GM23338 (cell line): ENCODE measurements at places on chromosomes 5 and 9. TPM values are rescaled to one million over a fixed set of nuclear protein-coding genes. Genes with fewer than 3 reads are reported as not detected.

RETREG1 gene
- total RNA-seq = 2.2 and 2.3 TPM in 2 replicates

TEK gene
- 7.9 and 9.4 TPM in 2 replicates for total RNA-seq

SVEP1 gene
- total RNA-seq = 0.50 and 0.63 TPM in 2 replicates

FOXE1 gene
- total RNA-seq = 0.35 and 0.45 TPM in 2 replicates

CYSRT1 gene
- total RNA-seq = 1.4 and 2.0 TPM in 2 replicates

FYB1 gene
- not detected in 2 replicates for total RNA-seq

C7 gene
- total RNA-seq = 0.07 TPM in 1 of 2 replicates, not detected in the other

CCT5 gene
- 604 and 661 TPM in 2 replicates for total RNA-seq

NIM1K gene
- total RNA-seq = not detected in 2 replicates

IL13 gene
- not detected in 2 replicates for total RNA-seq

STOML2 gene
- 210 and 221 TPM in 2 replicates for total RNA-seq

KCNV2 gene
- not detected in 2 replicates for total RNA-seq

DNA sequence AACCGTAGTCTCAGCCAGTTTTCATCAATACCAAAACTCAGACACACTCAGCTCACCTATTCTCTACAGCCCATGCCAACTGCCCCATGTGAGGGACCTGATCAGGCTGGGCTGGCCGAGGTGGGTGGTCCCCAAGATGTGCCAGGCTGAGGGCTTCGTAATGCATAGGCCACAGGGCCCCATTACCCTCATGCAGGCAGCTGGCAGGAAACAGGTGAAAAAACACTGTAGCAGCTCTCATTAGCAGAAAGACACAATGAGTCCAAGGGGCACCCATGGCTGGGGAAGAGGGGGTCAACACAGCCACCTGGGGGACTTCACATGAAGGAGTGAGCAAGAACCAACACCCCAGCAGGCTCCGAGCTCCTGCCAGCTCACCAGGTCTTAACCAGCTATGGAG, 8.2 kb downstream of the IPPK start:
- DNase-seq = no peak

- no peak for DNase-seq
Observed at GRCh38 chr5:61082516-61083280, 79.6 kb downstream of the SMIM15 start.

DNA sequence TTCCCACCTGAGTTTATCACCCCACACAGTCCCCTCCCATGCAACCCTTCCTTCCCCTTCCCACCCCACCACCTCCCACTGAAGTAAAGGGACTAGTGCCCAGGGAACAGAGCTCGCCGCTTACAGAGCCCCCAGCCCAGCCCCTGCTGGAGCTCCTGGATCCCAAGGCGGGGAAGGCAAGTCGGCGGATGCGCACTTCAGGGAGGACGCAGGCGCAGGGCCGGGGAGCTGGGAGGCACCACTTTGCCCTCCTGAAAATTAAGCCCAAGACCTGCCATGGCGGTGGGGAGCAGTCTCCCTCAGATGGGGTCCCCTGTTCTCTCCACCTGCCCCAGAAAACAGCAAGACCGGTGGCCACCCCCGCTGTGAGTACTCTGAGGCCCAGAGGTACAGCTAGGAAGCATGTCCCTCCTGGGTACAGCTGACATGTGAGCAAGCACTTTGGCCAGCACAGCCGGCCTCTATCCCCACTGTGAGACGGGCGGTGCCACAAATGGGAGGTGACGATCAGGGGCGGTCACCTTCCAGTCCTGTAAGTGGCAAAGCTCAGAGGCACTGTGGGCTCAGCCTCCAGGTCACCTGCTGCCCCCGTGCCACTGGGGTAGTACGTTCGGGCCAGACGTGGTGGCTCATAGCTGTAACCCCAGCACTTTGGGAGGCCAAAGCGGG, 45.9 kb downstream of the COL23A1 start:
- DNase-seq = no peak

DNA sequence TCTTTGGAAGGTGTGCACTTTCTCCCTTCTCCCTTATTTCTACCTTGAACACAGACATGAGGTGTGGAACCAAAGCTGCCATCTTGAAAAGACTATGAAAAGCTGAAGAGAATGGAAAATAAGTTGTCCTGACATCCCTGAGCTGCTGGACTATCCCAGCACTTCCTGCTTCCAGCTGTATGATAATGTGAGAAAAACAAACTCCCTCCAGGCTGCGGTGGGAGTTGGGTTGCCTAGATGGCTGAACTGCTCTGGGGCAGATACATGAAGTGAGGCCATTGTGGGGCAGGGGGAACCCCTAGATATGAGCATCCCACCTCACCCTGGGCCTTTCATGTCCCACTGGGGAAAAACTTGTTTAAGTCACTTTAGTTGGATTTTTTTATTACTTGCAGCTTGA, 82.4 kb downstream of the BOD1 start:
- no peak for DNase-seq

DNA sequence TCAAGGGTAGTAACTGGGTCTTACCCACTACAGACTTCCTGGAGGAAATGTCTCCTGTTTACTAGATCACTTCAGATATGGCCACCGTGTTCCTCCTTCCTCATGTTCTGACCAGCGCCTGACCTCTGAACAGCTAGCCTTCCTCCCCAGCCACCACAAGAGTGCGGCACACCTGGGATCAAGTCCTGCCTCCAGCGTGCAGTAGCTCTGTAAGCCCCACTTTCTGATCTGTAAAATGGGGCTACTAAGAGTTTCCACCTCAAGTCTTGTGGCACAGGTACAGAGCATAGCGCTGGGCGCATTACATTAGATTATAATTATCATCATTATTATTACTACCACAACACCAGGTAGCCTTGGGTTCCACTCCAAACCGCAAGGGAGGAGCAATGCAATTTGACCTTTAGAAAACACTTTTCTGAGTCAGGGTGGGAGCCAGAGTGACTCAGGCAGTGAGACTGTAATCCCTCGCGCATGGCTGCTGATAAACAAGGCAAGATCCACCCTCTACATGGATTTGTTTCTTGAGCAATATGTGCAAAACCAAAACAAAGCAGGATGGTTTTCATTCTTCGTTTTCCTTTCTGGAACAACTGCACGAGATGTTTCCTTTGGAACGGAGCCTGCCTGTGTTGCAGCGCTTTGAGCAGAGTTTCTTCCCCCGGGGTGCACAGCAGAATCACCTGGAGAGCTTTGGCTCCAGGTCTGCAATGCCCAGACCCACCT, 65.0 kb upstream of the ANGPTL2 start:
- DNase-seq = no peak

GRCh38 chr5:76781775-76782174, 37.1 kb upstream of the F2RL1 start:
- DNase-seq = no peak

GRCh38 chr5:10216107-10216506, 33.6 kb downstream of the ATPSCKMT start:
- DNase-seq = no peak

DNA sequence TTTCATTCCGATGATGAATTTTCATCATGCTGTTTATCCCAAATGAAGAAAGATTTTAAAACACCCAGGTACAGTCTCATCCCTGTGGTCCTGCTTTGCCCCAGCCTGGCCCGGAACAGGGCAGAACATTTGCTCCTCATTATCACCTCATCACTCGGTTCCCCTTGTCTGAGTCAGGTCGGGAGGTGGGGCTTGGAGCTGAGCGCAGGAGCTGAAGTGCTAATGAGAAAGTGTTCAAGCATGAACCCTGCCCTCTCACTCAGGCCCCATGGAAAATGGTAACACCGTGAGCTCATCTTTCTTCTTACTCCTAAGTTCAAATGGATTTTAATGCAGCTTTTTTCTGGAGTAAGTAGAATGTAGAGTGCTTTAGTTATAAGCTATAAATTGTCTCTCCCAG, 466.2 kb downstream of the KDM4C start:
- DNase-seq = no peak

DNA sequence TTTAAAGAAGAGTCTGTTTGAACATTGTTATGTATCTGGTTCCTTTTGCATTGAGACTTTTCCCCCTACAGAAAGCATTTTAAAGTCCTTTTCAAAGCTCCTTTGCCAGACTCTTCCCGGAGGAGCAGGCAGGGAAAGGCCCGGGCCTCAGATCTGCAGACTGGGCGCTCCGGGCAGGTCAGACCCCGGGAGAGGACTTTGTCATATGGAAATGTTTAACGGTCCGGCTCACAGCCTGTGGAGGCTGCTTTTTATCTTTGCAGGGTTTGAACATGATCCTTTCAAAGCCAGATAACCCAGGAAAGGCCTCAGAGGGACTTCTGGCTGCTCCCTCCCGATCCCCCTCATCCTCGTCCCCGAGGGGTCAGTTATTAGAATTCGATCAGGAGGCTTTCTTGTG, 82.1 kb upstream of the IRX2 start:
- no peak for DNase-seq

- DNase-seq = no peak
Observed at GRCh38 chr5:14202462-14202861, 59.3 kb downstream of the TRIO start.

DNA sequence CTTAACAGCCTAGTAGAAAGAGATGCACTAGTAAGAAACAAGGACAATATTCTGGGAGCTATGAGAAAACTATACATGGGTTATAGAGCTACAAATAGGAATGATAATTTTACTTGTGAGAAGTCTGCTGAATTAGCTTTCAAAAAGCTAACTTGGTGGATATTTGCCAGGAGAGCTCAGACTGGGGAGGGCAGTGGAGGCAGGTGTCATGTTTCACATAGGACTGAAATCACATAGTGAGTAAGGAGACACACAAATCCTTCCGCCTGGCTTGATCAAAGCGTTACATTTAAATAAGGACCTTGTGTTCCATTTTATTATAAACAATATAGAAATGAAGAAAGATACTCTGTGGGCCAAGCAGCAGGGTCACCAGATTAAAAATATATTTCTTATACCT, 235.0 kb downstream of the ISL1 start:
- peak; percentile 41 for DNase-seq
